ENCODE measurements at places on chromosomes 11 and 22.

DNA sequence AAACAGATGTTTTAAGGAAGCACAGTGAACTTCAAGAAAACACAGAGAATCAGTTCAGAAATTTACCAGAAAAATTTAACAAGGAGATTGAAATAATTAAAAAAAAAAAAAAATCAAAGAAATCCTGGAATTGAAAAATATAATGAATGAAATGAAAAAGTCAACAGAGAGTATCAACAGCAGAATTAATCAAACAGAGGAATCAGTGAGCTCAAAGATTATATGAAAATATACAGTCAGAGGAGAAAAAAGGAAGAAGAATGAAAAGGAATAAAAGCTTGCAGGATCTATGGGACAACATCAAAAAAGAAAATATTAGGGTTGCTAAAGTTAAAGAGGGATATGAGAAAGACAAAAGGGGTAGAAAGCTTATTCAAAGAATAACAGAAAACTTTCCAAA is 82.3 kb downstream of the XRRA1 start:
- no peak for DNase-seq

DNA sequence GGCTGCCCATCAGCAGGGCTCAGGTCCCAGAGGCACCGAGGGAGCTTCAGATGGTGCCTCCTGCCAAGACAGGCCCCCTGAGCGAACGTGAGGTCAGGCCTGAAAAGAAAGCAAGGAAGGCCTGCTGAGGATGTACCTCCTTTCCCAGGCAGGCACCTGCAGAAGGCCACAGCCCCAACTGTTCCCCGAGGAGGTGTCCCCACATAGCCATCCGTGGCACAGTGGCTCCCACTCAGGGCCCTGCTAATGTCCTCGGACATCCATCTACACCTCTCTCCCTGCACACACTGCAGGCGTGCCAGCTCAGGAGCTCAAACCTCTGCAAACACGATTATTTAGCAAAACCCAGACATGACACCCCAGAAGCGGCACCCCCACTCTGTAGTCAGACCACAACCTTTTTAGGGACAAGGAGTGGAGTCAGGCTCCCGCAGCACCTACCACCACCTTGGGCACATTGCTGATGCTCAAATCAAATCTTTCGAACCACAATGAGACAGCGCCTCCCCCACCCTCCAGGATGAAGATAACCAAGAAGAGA is 36.9 kb downstream of the SHANK2 start:
- DNase-seq, result no peak

- no peak for DNase-seq
Measured at GRCh38 chr22:45891471-45891995, 85.4 kb downstream of the WNT7B start.

DNA sequence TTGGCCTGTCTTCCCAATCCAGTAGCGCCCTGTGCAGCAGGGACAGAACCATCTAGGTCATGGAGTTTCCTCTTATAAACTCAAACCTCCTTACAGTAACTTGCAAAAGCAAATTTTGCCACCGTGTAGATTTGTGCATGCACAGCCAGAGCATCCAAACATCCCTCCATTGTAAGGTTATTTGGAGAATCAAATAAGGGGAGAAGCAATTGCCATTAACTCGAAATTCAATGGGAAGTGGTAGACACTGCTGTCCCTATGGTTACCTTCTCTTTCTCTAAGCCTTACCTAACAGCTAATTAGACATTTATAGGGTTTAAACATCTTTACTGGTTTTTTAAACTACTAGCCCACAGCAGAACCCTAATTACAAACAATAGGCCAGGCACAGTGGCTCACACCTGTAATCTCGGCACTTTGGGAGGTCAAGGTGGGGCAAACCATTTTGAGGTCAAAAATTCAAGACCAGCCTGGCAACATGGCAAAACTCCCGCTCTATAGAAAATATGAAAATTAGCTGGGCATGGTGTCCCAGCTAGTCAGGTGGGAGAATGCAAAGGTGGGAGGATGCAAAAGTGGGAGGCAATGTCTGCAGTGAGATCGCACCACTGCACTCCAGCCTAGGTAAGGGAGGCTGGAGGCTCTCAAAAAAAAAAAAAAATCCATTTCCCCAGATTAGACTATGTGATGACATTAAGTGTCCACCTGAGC is 6.6 kb downstream of the HSPA8 start:
- DNase-seq, result no peak

GRCh38 chr22:28892175-28892731 is 8.9 kb downstream of the ZNRF3 start:
- no peak for DNase-seq

DNA sequence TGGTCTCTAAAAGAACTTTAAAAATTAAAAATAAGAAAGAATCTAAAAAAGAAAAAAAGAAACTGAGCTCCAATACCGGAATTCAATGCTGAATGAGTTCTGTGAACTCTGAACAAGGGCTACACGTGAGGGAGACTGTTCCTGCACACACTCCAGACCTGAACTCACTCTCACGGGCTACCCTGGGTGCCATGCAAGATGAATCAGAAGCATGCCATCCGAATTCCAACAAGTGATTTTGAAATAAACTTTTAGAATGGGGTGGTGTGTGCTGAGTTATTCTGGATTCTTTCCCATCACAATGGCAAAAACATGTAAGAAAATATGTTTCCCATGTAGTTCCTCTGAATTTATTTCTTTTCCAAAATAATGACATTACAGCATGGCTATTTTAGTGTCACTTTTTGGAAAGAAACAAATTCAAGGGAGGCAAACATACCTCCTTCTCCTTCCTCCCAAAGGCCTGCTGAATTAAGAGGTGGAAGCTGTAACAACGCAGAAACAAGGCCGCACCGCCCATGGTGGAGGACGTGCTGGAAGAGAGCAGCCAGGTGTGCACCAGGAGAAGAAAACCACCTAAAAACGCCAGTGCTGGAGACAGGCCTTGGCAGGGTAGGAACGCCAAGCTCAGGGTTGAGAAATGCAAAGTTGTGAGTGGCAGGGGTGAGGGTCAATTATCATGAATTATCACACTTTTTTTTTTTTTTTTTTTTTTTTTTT is 63.2 kb upstream of the ARFGAP3 start:
- no peak for DNase-seq

GRCh38 chr22:20128902-20129746 is 2.5 kb upstream of the ZDHHC8 start:
- no peak for DNase-seq

DNA sequence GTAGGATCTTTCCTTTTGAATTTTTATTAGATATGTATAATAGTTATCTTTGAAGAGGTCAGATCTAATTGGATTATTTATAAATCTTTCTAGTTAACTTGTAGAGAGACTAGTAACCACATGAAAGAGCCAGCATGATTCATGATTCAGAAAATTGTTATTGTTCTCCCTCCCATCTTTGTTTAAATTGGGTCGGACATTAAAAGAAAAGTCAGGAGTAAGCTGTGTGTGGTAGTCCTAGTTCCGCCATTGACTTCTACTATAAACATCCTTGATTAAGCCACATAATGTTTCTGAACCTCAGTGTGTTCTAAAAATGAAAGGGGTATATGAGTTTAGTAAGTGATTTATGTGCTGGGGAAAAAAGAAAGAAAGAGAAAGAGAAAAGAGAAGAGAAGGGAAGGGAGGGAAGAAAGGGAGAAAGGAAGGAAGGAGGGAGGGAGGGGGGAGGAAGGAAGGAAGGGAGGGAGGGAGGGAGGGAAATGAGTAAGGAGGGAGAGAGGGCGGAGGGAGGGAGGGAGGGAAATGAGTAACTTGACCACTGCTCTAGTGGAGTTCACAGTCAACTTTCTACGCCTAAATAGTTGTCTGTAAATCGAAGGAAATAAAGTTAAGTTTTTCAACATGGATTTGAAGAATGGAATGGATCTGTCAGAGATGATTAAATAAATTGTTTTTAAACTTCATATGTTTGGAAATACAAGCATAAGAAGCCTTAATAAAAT is 32.9 kb downstream of the SIK2 start:
- no peak for DNase-seq

GRCh38 chr22:33018232-33018864 is 39.8 kb downstream of the SYN3 start:
- peak; percentile 9 for DNase-seq

- DNase-seq, result no peak
Measured at GRCh38 chr11:118771547-118772288, 19.2 kb downstream of the DDX6 start.

GRCh38 chr11:121104312-121104762 is 3.3 kb downstream of the TECTA start:
- no peak for DNase-seq

DNA sequence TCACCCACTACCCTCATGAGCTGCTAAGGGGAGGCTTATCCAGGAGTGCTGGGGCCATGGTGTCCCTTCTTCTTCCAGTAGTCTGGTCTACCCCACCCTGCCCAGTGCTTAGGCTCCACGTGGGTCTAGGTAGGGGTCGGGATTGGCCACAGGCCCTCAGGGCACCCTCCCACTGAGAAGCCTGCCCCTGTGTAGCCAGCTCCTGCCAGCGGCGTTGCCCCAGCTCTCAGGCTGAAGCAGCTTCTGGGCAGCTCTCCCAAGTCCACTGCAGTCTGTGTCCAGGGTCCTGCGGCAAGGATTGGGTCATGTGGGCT is 24.0 kb upstream of the RIC3 start:
- no peak for DNase-seq

- no peak for DNase-seq
Measured at GRCh38 chr11:69461272-69461962, 20.0 kb upstream of the LINC01488 start.

GRCh38 chr11:106021181-106021966 is 666 bp downstream of the MSANTD4 start:
- DNase-seq, result peak; percentile 1

GRCh38 chr11:20949585-20949984 is 280.2 kb downstream of the NELL1 start:
- no peak for DNase-seq

DNA sequence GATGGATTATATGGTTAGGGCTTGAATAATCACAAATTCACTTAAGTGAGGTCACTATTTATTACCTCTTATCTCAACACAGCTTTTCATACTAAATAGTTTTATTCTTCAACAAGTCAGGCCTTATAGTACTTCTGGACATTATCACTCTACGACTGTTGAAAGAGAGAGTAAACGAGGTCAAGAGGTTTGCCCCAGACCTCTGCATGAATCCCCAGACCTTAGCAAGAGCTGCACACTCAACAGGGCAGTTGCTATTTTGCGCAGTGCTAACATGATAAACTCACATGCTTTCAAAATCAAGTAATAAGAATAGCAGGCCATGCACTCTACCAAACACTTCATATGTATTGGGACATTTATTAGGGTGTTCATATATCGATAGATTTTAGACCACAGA is 60.5 kb downstream of the DDI1 start:
- DNase-seq, result no peak

DNA sequence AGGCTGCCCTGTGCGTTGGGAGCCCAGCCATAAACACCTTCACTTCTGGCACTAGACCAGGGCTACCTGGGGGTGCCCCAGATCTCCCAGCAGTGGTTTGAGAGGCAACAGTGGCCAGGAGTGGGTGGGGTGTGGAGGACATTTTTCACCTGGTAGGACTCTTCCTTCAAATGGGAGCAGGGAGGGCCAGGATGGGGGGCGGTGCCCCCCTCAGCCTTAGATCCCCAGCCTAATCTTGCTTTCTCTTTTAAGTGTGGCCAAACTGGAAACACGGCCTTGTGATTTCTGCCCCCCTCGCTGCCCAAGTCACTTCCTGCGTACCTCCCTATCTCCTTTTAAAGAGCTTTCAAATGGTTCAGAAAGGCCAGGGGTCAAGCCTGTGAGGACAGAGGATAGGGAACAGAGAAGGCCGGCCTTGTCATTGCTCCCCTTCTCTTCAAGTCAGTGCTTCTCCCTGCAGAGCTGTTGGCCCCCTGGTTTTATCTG is 800 bp downstream of the KCNJ5 start:
- no peak for DNase-seq
